ENCODE measurements at places on chromosomes 7 and 10. TPM values are rescaled to one million over a fixed set of nuclear protein-coding genes. Genes with fewer than 3 reads are reported as not detected.
A peak's percentile ranks its signal among the peaks of the same experiment; 100 is the strongest.

The LIPF gene
- not detected for total RNA-seq

DNA sequence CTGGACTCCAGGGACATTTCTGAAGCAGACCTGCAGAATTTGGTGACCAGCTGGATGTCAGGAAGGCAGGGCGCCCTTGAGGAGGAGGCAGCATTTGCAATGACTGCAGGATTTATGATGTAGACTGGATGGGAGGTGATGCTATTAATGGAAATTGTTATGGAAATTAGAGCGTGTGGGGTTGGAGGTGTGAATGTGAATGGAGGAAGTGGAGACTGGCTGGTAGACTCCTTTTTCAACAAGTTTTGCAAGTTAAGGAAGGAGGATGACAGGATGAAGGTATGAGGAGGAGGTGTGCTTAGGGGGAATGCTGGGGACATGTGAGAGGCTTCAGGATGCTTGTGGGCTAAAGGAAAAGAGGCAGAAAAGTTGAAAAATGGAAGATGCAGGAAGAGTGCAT, 137.0 kb downstream of the TMEM178B start:
- DNase-seq: no peak

DNA sequence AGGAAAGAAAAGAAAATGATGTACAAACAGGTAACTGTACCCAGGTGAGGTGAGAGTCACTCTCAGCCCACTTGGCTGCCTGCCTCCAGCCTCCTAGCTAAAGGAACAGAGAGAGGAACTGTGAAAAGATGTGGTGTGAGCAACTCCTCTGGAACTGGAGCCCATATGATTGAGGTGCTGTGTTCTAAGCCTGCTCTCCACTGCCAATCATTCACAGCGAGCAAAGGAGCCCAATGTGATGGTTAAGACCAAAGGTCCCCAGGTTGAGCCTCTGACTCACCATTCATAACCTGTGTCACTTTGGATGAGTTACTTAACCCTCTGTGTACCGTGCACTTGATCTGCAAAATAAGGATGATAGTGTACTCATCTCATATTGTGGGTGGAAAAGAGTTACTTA, 868.1 kb upstream of the AUTS2 start:
- DNase-seq: no peak

DNA sequence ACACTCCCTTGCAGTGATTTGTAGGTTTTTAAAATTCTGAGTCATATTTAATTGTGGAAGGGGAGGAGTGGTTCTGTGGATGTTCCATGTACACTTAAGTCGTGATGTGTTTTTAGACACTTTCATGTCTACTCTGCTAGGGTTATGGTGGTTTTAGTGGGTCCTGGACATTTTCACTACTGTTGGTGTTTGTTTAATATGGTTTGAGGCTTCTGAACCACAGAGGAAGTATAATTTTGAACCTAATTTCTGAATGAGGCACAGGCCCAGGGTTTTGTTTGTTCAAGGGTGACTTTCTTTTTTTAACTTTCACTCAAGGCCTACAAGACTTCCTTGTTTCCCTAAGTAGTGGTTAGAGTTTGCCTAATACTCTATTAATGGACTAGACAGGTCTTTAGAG, 13.3 kb downstream of the SLC26A5 start:
- peak; percentile 48 for DNase-seq

All from Daoy (cell line).